Effector memory CD8-positive, alpha-beta T cell (primary cell): ENCODE measurements at places on chromosomes 1 and 21.

GRCh38 chr1:224879162-224879803 lies 50.2 kb upstream of the DNAH14 start:
- DNase-seq, result no peak

- DNase-seq, result no peak
These were observed 128.1 kb upstream of the VAMP3 start for GRCh38 chr1:7642781-7643529.

- no peak for DNase-seq
These were observed 38.5 kb downstream of the HUNK start for GRCh38 chr21:31911138-31911907.

DNA sequence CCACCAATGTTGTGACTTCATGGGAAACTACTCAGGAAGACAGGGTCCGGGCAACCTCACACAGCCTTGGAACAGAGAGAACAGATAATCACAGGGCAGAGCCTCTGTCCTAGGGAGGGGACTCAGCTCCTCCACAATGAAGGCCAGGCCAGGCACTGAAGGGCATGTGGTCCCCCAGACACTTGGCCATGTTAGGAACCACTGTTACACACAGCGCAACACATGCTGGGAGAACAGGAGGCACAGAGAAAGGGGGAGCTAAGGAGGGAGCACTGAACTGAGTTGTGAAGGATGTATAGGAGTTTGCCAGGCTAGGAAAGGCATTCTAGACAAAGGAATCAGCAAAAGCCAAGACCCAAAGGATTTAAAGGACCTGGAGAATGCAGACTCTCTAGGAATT lies 127.6 kb downstream of the DMRTB1 start:
- no peak for DNase-seq
